NCI-H2107 (cell line): ENCODE measurements at places on chromosomes 4 and X.
A peak's percentile ranks its signal among the peaks of the same experiment; 100 is the strongest.

GRCh38 chr4:125311503-125311902 is 3.3 kb upstream of the FAT4 start:
- no peak for DNase-seq

DNA sequence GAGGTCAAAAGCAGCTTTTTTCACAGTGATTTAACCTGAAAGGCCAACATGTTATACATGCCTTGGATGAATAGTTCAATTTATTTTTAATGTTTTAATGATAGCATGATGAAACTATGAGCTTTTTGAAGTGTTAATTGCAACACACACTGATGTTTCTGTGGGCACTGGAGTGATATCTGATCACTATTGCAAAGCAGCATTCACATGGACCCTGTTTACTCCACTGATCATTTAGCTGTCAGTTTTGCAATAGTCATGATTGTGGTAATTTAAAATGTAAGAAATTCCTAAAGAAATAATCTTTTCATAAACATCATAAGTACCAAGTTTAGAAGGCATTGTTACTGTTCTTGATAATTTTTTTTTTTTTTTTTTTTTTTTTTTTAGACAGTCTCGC is 74.1 kb downstream of the ARSJ start:
- no peak for DNase-seq

DNA sequence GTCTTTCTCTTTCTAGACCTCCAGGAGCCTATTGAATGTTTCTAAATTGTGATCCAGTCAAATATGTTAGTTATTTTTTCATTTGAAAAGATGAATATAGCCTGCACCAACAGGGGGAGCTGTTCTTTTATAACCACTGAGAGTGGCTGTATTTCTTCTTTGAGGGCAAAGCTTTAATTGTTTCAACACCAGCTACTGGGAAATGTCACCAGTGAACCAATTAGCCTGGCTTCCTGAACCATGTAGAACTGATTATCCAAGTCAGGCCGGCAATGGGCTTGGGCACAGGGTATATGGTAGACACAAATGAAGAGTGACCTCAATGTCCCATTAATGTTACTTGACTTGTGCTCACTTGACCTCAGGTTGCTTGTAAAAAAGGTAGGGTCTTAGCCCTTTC is 4.8 kb upstream of the DAPP1 start:
- no peak for DNase-seq

- DNase-seq = no peak
Measured at GRCh38 chrX:9390693-9391368, 74.0 kb upstream of the TBL1X start.

DNA sequence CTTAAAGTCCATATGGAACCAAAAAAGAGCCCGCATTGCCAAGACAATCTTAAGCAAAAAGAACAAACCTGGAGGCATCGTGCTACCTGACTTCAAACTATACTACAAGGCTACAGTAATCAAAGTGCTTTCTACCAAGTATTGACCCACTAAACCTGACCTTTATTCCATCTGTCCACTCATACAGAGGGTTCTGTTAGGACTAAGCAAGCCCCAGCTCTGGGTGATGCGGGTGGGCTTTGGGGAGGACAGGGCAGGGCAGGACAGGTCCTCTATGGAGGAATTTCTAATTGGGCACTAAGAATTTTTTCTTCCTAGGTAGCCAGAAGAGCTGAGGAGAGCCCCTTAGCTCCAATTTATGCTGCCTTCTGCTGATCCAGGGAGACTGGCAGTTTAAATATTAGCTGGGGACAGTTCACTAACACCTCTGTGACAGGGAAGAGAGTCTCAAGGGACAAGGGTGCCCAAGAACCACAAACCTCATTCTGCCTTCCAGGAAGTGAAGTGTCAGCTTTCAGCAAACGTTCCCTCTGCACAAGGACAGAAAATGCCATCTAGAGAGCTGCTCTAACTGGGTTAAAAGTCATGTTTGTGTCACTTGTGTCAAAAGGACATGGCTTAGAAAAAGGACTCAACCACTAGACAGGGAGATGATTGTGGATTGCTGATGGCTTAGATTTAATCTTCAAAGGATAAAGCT is 143.2 kb downstream of the KIT start:
- DNase-seq = peak; percentile 10

DNA sequence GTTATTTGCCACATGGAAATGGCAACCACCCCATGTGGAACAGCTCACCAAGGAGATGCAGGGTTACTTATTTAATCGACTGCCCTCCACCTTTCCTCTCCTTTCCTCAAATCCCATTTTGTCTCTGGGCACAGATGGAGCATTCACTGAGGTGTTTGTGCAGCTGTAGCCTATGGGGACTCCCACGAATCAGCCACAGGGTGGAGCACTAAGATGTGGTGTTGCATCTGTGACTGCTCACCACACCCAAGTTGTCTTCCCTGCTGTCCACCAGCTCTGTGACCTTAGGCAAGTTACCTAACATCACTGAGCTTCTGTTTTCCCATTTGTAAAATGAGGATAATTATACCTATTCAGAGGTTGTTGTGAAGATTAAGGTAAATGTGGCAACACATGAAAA is 252.4 kb upstream of the CPEB2 start:
- DNase-seq = no peak

GRCh38 chr4:83581411-83582288 is 45.7 kb downstream of the GPAT3 start:
- DNase-seq = no peak

GRCh38 chr4:17045866-17046265 is 147.4 kb upstream of the LDB2 start:
- no peak for DNase-seq

DNA sequence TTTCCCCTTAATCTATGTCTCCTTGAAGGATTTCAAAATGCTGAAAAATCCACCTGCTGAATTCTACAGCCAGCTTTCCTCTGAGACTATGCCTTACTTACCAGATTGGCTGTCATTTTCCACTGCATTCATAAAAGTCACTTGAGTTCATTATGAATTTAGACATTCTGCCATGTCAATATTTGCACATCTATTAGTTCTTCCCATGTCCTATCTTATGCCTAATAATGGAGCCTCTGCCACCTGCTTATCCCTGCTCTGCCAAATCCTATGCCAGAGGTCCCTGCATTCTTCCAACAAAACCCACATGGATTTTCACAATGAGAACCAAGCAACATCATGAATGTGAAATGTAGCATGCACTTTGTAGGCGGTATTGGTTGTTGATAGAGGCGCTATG is 42.6 kb downstream of the GASK1B start:
- no peak for DNase-seq

- DNase-seq = no peak
Measured at GRCh38 chrX:152806035-152806434, 24.5 kb downstream of the CETN2 start.

DNA sequence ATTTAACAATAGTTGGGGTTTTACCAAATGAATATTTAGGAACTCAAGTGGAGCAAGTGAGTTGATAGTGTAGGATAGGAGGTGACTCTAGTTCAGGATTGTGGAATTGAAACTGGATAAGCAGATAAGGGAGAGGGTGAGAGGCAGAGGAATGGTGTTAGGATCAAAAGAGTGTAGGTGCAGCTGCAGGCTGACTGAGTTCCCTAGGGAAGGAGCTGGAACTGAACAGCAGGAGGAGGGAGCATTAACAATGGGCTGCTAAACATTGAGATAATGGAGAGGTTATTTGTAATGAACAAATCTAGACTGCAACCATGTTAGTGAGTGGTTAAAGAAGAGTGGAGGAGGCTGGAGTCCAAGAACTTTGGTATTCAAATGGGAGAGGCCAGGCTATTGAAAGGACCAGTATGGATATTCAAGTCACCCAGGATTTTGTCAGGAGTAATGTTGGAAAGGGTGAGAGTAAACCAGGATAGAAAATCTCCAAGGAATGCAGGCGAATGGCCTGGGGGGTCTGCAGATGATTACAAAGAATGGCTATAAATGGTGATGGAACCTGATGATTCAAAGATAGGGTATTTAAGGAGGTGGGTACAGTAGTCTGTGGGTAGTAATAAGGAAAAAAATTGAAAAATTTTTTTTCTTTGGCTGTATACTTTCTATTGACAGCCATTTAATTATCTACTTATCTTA is 497.1 kb upstream of the TENM3 start:
- peak; percentile 1 for DNase-seq

- DNase-seq = no peak
Measured at GRCh38 chr4:42152507-42153504, at the start of gene BEND4. Gene BEND4, minus strand, starts transcription at chr4:42152655. Its CDS starts 512 bp downstream, at chr4:42152143.

GRCh38 chr4:167774646-167775045 is 317.7 kb upstream of the ANXA10 start:
- no peak for DNase-seq

DNA sequence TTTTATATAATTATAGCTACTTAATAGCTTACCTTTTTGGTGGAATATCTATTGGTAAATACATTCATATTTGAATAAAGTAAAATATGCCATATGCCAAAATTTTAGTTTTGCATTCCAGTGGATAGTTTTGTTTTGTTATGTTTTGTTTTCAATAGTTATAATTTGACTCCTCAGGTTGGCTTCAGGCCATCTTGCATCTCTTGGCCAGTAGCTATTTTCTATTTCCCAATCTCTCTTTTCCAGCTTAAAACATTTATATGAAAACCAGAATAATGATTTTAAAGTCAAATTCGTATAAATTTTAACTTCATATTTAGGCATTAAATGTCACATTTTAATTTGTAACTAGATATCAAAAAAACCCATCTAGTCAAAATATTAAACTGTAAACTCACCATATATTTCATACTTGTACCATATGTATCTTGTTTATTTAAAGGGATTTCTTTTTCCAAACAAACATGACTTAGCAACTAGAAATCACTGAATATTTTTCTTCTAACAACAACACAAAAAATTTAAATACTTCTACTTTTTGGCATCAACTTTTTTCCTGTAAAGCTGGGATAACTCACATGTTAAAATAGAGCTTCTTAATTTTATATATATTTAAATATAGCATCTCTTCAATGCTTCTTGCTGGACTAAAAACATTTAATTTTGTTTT is 1209.6 kb downstream of the PCDH7 start:
- no peak for DNase-seq

DNA sequence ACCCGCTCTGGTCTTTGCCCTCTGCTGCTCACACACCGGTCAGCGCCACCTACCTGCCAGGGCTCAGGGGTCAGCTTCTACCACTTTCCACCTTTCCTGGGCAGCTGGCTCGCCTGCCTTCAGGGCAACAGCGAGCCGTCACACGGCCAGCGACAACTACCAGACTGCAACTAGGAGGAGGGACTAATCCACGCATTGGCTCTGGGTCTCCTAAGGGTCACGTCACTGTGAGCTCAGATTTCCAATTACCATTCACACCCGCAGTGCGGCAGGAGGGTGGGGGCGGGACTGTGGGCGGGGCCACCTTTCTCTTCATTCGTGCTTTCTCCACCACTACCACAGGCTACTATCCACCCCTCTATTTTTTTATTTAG is at the start of gene BEX5:
TSS of gene BEX5 (minus strand) at position 172 of the 374 bp plus-strand sequence. CDS start 1,712 bp downstream, outside the sequence.
- peak; percentile 78 for DNase-seq

DNA sequence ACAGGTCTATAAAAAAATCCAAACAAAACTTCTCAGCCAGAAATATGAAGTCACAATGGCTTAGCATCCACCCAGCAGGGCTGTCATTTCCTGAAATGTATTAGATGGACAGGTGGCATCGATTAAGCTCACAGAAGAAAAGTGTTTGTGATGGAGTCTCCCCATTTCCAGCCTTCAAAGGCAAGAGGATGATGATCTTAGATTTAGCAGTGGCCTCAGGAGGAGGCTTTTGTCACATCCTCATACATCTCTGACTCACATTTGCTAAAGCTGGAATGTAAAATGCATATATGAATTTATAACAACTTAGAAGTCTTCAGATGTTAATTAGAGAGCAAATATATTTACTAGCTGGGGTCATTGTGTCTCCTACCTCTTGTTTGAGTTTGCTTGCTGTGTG is 441.9 kb downstream of the SPRY1 start:
- DNase-seq = no peak

- no peak for DNase-seq
Measured at GRCh38 chr4:108646706-108647105, 3.7 kb upstream of the OSTC start.

DNA sequence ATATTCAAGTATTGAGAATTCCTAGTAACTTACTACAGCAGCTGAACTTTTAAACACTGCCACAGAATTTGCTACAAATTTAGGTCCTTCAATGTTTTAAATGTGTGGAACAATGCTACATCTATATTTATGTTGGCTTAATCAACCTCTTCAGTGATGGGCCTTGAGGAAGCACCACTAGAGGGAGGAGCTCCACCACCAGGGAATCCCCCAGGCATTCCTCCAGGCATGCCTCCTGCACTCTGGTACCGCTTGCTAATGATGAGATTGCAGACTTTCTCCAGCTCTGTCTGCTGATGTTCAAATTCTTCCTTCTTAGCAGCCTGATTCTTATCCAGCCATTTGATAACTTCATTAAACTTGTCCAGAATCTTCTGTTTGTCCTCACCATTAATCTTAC is 190.8 kb downstream of the HTR2C start:
- DNase-seq = no peak

GRCh38 chr4:57124145-57124544 is 14.0 kb upstream of the IGFBP7 start:
- no peak for DNase-seq

- no peak for DNase-seq
Measured at GRCh38 chr4:108881986-108882385, 119.1 kb upstream of the ETNPPL start.

DNA sequence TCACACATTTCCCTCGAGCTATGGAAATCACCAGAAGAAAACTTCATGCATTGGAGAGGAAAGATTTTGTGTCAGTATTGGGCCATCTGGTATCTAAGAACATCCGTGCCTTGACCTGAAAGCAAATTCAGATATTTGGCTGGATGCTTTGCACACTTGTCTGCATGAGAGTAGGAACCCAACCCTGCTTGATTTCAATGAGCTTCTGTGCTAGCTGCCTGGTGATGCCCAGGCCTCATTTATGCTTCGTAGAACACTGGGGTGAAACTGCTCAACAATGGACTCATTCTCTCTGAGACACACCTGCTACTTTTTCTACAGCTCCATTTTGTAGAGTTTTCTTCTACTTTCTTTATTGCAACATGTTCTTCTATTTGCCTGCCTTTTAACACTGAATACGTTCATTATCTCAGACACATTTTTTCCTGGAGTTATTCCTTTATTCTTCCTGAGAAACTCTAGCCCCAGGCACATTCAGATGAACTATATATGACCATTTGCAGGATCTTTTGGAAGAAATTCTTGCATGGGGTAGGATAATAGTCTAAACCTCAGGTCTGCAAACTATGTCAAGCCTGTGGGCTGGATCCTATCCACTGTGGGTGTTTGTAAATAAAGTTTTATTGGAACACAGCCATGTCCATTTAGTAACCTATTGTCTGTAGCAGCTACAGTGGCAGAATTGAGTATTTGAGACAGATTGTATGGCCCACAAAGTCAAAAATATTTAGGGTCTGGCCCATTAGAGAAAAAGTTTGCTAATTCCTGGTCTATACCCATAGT is 83.8 kb upstream of the CLCN4 start:
- DNase-seq = no peak

- DNase-seq = no peak
Measured at GRCh38 chr4:166458756-166459155, 585.7 kb downstream of the TLL1 start.

DNA sequence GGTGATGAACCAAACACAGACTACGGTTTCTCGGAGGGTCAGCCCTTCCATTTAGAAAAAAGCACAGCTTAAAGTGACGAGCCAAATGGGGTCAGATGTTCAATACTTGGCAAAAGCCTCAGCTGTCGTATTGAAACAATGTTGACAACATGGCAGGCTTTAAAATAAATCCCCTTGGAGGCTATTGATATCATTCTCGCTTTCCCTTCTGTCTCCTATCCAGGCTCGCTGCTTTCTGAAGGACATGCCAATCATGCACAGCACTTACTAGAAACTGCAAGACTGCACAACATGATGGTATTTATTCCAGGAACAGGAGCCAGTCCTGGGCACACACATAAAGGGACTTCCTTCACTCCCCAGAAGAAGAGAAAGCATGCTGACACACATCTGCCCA is 137.9 kb downstream of the SLC7A11 start:
- no peak for DNase-seq
